Hepatocyte (in vitro differentiated cells): ENCODE measurements at places on chromosomes 11 and 22. TPM values are rescaled to one million over a fixed set of nuclear protein-coding genes. Genes with fewer than 3 reads are reported as not detected.

- no peak overlapping the region for H3K27ac ChIP-seq
- H3K4me1 ChIP-seq: no peaks in the 10 kb centered on the region
Observed at GRCh38 chr22:32380991-32381390, 23.3 kb downstream of the RFPL3 start.

DNA sequence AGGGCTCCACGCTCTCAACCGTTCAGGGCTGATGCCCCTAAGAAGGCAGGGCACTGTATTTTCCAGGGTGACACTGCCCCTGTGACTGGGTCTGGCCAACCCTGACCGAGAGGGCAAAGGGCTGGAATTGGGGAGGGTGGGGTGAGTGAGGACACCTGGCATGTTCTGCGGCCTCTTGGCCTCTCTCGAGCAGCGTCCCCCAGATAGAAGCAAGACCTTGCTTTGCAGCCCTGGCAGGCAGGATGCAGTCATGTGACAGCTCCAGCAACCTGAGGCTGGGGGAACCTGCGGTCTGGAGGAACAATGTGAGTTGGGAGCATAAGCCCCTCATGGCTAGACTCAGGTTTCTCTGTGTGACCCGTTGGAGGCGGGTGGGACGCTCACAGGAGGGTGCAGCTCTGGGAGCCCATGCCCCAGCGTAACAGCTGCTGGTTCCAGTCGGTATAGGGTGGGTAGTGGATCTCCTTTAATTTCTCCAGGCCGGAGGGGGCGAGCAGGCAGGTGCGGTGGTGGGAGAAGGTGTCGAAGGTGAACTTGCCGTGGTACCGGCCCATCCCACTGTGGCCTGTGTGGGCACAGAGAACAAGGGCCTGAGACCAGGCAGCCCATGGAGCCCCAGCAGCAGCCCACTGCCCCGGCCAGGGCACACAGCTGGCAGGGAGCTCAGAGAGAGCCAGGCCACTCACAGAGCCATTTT, 11.4 kb downstream of the ALDH3B2 start:
- no peaks in the 10 kb centered on the region for H3K36me3 ChIP-seq
- no peak overlapping the region for H3K27ac ChIP-seq
- DNase-seq: no peak
- H3K4me1 ChIP-seq: no peaks in the 10 kb centered on the region
- H3K27me3 ChIP-seq: no peaks in the 10 kb centered on the region
- no peak overlapping the region for H3K4me3 ChIP-seq

DNA sequence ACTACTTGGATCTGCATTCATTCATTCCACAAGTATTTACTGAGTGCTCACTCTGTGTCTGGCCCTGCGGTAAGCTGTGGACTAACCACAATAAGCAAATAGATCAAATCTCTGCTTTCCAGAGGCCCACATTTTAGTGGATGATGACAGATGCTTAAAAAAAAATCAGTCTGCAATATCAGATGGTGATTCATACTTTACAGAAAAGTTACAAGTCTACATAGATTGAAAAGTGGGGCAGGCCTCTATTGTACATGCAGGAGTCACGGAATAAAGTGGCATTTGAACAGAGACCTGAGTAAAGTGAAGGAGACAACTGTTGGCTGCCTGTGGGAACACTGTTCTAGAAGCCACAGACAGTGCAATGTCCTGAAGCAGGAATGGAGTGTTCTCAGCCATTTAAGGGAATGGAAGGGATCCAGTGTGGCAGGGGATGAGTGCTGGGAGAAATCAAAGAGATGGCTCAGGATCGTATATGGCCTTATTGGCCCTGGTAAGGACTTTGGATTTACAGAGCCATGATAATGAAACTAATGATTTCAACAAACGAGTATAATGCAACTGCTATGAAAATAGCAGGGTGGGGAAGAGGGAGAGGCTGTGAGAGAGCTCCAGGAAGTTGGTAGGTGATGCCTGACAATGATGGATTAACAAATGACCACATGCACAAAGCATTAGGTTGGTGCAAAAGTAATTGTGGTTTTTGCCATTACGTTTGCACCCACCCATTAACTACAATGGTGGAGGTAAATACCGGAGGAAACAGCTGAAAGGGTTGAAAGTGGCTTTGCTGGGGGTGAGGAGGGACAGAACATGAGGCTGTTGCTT, 31.1 kb downstream of the TMEM45B start:
- DNase-seq: peak; percentile 63
- no peaks in the 10 kb centered on the region for H3K36me3 ChIP-seq
- H3K27me3 ChIP-seq: no peaks in the 10 kb centered on the region
- no peak overlapping the region for H3K4me3 ChIP-seq
- peaks cover 15% of the 10 kb centered on the region for H3K4me1 ChIP-seq
- peak overlapping the region; percentile 88 for H3K27ac ChIP-seq

- H3K4me1 ChIP-seq: no peaks in the 10 kb centered on the region
- H3K27ac ChIP-seq: peak overlapping the region; percentile 44
- no peaks in the 10 kb centered on the region for H3K36me3 ChIP-seq
- no peaks in the 10 kb centered on the region for H3K27me3 ChIP-seq
- DNase-seq: no peak
- no peak overlapping the region for H3K4me3 ChIP-seq
Observed at GRCh38 chr22:23828800-23829680, 9.8 kb downstream of the DERL3 start.

Gene CASP1
- total RNA-seq: 2.0 and 9.7 TPM in 2 replicates

Gene KCNJ4
- total RNA-seq: 0.24 and 0.50 TPM in 2 replicates

DNA sequence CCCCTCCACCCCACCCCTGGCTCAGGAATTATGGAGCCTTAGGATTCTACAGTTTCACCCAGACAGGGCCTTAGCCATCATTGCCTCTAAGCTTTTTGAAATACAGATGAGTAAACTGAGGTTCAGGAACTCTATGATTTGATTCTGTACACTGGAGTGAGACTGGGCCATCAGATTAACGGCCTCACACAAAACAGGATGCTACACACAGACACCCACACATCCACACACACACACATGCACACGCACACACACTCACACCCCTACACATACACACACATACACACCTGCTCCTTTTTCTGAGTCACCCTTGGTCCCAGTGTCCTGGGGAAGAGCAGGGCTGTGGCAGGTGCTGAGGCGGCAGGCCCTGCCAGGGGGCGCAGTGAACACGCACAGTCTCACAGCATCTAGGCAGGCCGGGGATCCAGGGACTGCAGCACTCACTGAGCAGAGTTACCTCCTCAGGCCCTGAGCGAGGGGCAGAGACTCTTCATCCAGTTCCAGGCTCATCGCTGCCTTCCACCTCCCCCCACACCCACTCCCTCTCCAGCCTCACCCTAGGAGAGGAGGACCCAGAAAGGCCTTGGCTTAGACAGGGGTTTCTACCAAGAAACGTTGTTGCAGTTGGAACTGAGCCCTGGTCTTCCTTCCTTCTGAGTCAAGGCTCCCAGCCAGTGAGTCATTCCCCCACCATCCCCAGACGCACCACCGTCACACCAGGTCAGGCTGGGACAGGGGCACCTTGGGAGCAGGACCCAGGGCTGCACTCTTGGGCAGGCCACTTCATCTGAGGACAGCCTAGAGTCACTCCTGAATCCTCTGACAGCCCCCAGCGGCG, 89.8 kb upstream of the PARVA start:
- H3K27me3 ChIP-seq: no peaks in the 10 kb centered on the region
- peaks cover 20% of the 10 kb centered on the region for H3K4me1 ChIP-seq
- H3K4me3 ChIP-seq: no peak overlapping the region
- H3K27ac ChIP-seq: peak overlapping the region; percentile 81
- H3K36me3 ChIP-seq: no peaks in the 10 kb centered on the region

DNA sequence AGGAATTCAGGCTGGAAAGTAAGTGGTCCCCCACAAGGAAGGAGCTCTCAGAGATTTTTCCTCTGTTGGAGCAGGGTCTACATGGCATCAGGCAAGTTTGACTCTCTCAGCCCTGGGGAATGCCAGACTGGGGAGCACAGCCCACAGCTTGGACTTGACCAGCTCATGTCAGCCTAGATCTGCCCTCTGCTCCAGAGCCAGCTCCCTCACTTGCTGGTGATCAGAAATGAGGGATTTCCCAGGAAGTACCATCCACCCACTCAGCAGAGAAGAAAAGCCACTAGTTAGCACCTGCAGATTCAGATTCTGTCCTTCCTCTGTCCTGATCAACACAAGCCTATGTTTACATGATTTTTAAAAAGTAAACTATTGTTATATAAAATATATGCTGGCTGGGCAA, 13.0 kb downstream of the TALDO1 start:
- H3K27me3 ChIP-seq: no peaks in the 10 kb centered on the region
- peaks cover 8% of the 10 kb centered on the region for H3K4me1 ChIP-seq
- H3K36me3 ChIP-seq: no peaks in the 10 kb centered on the region
- H3K27ac ChIP-seq: no peak overlapping the region
- DNase-seq: no peak
